Left lung (tissue), 14 donors: ENCODE measurements at places on chromosomes 1 and 21.

GRCh38 chr1:226479474-226479873, 69.1 kb upstream of the STUM start:
- H3K27ac ChIP-seq = no peak overlapping the region
- no peak for DNase-seq
- no peaks in the 10 kb centered on the region for H3K36me3 ChIP-seq
- H3K4me3 ChIP-seq = no peak overlapping the region

DNA sequence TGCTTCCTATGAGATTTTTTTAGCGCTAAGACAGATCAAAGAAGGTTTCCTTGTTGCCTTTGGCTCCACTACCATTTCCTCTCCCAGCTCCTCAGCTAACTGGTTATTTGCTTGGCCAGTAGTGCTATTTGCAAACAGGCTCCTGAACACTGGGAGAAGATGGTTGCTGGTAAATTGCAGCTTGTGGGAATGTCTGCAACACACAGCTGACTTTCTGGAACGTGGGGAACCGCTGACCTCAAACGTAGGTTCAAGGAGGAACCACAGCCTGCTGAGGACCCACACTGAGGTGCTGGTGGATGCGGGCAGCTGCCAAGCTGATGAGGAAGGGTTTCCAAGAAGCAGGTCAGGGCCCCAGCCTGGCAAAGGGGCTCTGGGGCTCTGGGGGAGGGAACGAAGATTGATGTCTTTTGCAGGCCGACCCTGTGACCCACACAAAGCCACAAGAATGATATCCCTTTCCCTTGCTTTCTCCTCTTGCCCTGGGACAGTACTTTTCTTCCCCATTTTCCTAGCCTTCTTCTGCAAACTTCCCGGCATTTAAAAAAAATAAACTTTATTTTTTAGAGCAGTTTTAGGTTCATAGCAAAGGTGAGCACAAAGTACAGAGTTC, 24.8 kb downstream of the GNG4 start:
- H3K27ac ChIP-seq = no peak overlapping the region
- H3K4me3 ChIP-seq = no peak overlapping the region
- no peaks in the 10 kb centered on the region for H3K36me3 ChIP-seq
- no peak for DNase-seq
- no peaks in the 10 kb centered on the region for H3K4me1 ChIP-seq

- H3K27me3 ChIP-seq = no peaks in the 10 kb centered on the region
- DNase-seq = peak; percentile 37
- H3K27ac ChIP-seq = peak overlapping the region; percentile 66
- peaks cover 85% of the 10 kb centered on the region for H3K4me1 ChIP-seq
- no peaks in the 10 kb centered on the region for H3K36me3 ChIP-seq
- H3K4me3 ChIP-seq = no peak overlapping the region
Measured at GRCh38 chr1:226656201-226656600, 82.9 kb downstream of the ITPKB start.

DNA sequence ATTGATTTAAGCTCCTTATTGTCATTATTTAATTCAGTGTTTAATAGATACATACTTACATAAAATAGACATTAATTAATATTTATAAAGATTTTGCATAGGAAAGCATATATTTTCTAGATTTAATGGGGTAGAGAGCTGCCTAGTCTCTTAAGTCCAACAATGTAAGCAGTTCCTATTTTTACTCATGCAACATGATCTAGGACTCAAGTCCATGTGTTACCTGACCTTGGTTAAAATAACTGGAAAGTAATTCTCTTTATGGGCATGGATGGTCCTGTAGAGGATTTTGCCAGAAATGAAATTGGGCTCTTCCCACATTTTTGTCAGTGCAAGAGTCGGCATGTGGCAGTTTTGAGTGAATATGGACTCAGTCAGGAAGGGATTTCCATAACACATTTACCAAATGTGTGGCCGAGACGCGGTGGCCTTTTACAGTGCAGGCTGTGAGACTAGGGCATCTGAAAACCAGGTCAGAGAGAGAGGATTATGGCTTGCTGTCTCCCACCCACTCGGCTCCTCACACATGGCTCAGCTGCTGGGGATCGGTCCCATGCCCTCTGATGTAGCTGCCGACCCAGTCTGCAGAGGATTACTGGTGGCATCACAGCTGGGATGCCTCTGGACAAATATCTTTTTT, 6.2 kb upstream of the KIF1B start:
- DNase-seq = no peak
- H3K4me3 ChIP-seq = no peak overlapping the region
- peaks cover 3% of the 10 kb centered on the region for H3K27me3 ChIP-seq
- no peak overlapping the region for H3K27ac ChIP-seq

- no peak for DNase-seq
- H3K4me1 ChIP-seq = no peaks in the 10 kb centered on the region
- H3K36me3 ChIP-seq = no peaks in the 10 kb centered on the region
- H3K27me3 ChIP-seq = no peaks in the 10 kb centered on the region
- no peak overlapping the region for H3K27ac ChIP-seq
- no peak overlapping the region for H3K4me3 ChIP-seq
Measured at GRCh38 chr1:62110198-62110817, 84.3 kb upstream of the L1TD1 start.

DNA sequence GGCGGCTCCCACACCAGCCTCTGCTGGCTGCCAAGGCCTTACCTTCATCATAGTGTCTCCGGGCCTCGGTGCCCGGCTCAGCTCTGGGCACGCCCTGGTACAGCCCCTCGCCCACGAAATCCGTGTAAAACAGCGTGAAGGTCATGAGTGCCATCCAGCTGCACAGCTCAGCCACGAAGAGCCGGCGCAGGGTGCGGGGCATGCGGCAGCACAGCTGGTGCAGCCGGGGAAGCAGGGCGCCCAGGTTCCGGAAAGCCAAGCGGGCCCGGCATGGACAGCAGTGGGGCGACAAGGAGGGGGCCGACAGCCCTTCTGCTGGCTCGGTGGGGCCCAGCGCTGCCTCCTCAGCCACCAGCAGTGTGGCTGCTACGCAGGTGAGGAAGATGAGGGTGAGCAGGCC, 17.5 kb downstream of the SLC45A3 start:
- no peak overlapping the region for H3K27ac ChIP-seq
- no peaks in the 10 kb centered on the region for H3K36me3 ChIP-seq
- DNase-seq = no peak
- no peak overlapping the region for H3K4me3 ChIP-seq
- no peaks in the 10 kb centered on the region for H3K27me3 ChIP-seq
- H3K4me1 ChIP-seq = peaks cover 3% of the 10 kb centered on the region

- H3K27ac ChIP-seq = no peak overlapping the region
- peaks cover 11% of the 10 kb centered on the region for H3K27me3 ChIP-seq
- H3K4me1 ChIP-seq = no peaks in the 10 kb centered on the region
- DNase-seq = no peak
Measured at GRCh38 chr1:202220733-202221132, 27.1 kb downstream of the LGR6 start.

- no peak overlapping the region for H3K4me3 ChIP-seq
- DNase-seq = no peak
- no peaks in the 10 kb centered on the region for H3K4me1 ChIP-seq
- H3K27ac ChIP-seq = no peak overlapping the region
- H3K36me3 ChIP-seq = no peaks in the 10 kb centered on the region
- H3K27me3 ChIP-seq = no peaks in the 10 kb centered on the region
Measured at GRCh38 chr1:92016720-92017316, 13.0 kb upstream of the EPHX4 start.

- no peak for DNase-seq
- H3K4me3 ChIP-seq = no peak overlapping the region
- H3K4me1 ChIP-seq = no peaks in the 10 kb centered on the region
- H3K27me3 ChIP-seq = no peaks in the 10 kb centered on the region
- no peak overlapping the region for H3K27ac ChIP-seq
Measured at GRCh38 chr1:29090937-29091618, 32.6 kb downstream of the TMEM200B start.

GRCh38 chr1:58839147-58839795, 55.4 kb upstream of the JUN start:
- no peaks in the 10 kb centered on the region for H3K27me3 ChIP-seq
- DNase-seq = no peak
- no peak overlapping the region for H3K4me3 ChIP-seq
- H3K36me3 ChIP-seq = no peaks in the 10 kb centered on the region

DNA sequence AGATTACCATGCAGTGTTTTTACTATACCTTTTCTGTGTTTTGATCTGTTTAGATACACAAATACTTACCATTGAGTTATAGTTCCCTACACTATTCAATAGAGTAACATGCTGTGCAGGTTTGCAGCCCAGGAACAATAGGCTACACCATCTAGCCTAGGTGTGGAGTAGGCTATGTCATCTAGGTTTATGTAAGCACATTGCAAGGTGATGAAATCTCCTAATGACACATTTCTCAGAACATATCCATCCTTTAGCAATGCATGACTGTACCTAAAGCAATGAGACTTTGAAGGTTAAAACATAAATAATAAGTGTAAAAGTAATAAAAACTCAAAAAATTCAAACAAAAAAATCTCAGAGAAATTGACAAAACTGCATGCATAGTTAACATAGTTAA, 358.6 kb downstream of the USH2A start:
- no peaks in the 10 kb centered on the region for H3K4me1 ChIP-seq
- no peak overlapping the region for H3K27ac ChIP-seq
- no peak overlapping the region for H3K4me3 ChIP-seq

DNA sequence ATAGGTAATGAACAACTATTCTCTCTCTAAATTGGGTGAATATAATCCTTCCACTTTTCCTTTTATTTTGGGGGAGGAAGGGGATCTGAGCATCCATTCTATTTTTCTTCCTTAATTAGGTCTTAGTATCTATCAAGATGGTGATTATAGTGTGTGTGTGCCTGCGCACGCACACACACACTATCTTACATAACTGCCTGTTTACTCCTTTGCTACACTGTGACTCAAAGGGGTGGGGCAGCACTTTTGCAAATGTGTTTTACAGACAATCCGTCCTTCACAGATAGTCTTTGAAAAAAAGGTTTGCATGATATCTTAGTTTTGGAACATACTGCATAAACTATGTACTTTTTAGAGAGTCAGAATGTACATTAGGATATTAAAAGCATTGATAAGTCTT, 191.5 kb downstream of the SDCCAG8 start:
- DNase-seq = no peak
- H3K36me3 ChIP-seq = peaks cover 10% of the 10 kb centered on the region
- H3K27ac ChIP-seq = no peak overlapping the region
- H3K4me3 ChIP-seq = no peak overlapping the region
- H3K4me1 ChIP-seq = no peaks in the 10 kb centered on the region

- no peak for DNase-seq
- H3K36me3 ChIP-seq = no peaks in the 10 kb centered on the region
- H3K4me3 ChIP-seq = no peak overlapping the region
- H3K4me1 ChIP-seq = no peaks in the 10 kb centered on the region
Measured at GRCh38 chr1:192678099-192678498, 42.2 kb downstream of the RGS13 start.

- H3K4me3 ChIP-seq = no peak overlapping the region
- peak; percentile 25 for DNase-seq
- no peaks in the 10 kb centered on the region for H3K27me3 ChIP-seq
- H3K4me1 ChIP-seq = no peaks in the 10 kb centered on the region
- H3K36me3 ChIP-seq = no peaks in the 10 kb centered on the region
Measured at GRCh38 chr1:219990782-219991510, 55.4 kb downstream of the EPRS1 start.

- no peaks in the 10 kb centered on the region for H3K27me3 ChIP-seq
- no peak overlapping the region for H3K4me3 ChIP-seq
- DNase-seq = no peak
- H3K4me1 ChIP-seq = no peaks in the 10 kb centered on the region
Measured at GRCh38 chr1:236467327-236467641, 56.5 kb upstream of the LGALS8 start.

GRCh38 chr1:14786109-14786675, 187.7 kb downstream of the KAZN start:
- no peak for DNase-seq
- H3K4me1 ChIP-seq = no peaks in the 10 kb centered on the region
- no peaks in the 10 kb centered on the region for H3K36me3 ChIP-seq

GRCh38 chr1:151147665-151148064, 1.2 kb upstream of the SEMA6C start:
- H3K4me1 ChIP-seq = peaks cover 8% of the 10 kb centered on the region
- no peak for DNase-seq
- H3K27ac ChIP-seq = no peak overlapping the region
- no peak overlapping the region for H3K4me3 ChIP-seq
- peaks cover 17% of the 10 kb centered on the region for H3K27me3 ChIP-seq

DNA sequence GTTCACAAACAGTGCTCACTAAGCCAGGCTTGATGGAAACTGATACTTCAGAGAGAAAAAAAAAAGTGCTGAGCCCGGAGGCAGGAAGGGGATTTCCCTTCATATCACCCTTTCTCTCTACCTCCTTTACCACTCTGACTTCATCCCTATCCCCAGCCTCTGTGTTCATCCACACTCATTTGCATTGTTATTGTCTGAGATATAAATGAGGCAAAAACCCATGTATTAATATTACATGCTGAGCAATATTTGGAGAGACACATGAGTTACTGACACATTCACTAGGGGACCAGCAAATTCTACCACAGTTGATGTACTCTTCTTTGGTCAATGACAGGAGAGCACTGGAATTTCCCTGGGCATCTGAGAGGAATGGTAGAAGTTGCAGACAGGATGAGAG, 175.8 kb downstream of the TNFSF18 start:
- H3K36me3 ChIP-seq = no peaks in the 10 kb centered on the region
- no peak overlapping the region for H3K27ac ChIP-seq
- no peak for DNase-seq
- H3K4me1 ChIP-seq = no peaks in the 10 kb centered on the region
- no peak overlapping the region for H3K4me3 ChIP-seq
- H3K27me3 ChIP-seq = no peaks in the 10 kb centered on the region

GRCh38 chr1:242147096-242147976, 148.4 kb upstream of the MAP1LC3C start:
- H3K4me3 ChIP-seq = no peak overlapping the region
- DNase-seq = no peak
- no peaks in the 10 kb centered on the region for H3K36me3 ChIP-seq
- H3K4me1 ChIP-seq = no peaks in the 10 kb centered on the region
- no peaks in the 10 kb centered on the region for H3K27me3 ChIP-seq
- H3K27ac ChIP-seq = no peak overlapping the region

DNA sequence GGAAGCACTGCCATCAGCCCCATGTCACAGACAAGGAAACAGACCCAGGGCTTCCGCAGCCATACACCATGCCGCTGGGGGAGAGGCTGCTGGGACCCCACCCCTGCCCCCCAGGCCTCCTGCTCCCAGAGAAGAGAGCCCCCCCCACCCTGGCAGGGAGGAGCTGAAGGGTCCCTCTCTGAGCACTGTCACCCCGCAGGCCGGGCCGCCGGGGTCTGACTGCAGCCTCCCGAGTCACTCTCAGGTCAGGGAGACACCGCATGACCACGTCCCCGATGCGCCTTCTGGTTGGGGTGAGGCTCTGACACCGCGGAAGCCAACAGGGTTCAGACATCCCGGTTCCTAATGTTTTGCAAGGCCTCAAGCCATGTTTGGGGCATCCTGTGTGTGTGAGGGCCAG, 102.3 kb downstream of the SIK1 start:
- H3K4me1 ChIP-seq = peaks cover 9% of the 10 kb centered on the region
- DNase-seq = peak; percentile 80
- H3K27ac ChIP-seq = no peak overlapping the region
